ENCODE measurements at places on chromosomes 7 and 10.

- DNase-seq: no peak
These were observed 1.3 kb downstream of the NRCAM start for GRCh38 chr7:108454674-108455550.

- DNase-seq: no peak
These were observed 188.4 kb downstream of the SEM1 start for GRCh38 chr7:96521068-96521894.

DNA sequence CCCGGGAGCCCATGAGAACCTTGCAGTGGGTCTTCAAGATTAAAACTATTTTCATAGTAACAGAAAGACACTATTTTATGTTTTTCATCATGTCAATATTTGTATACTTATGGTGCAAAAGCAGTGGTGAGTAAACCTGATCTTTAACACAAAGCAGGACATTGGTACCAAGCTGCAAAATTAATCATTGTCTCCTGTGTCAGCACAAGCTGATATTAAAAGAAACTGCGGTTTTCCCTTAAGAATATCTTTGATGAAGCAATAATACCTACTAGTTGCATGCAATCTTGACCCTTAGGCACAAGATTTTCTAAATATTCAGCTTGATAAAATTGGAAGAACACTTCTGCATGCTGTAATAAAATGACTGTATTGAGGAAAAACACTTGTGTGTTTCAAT lies 121.7 kb downstream of the MDFIC start:
- DNase-seq: no peak

DNA sequence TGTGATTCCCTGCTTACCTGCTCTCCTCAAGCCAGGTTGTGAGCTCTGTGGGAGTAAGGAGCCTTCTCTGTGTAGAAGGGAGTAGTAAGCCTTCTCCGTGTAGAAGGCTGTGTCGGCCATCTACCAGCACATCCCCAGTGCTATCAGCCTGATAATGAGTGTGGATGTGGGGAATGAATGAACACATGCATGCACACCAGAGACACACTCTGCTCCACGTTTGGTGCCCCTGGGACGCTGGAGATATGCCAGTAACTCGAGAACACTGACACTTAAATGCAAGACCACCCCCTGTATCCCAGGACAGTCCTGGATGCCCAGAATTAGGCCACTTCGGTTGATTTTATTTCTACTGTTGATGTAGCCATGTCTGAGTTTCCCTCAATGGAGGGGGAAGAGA lies 21.1 kb upstream of the GPR26 start:
- no peak for DNase-seq

- DNase-seq: no peak
These were observed at the start of gene GJC3 for GRCh38 chr7:99928994-99929729. Gene GJC3 (minus strand): TSS chr7:99929620. CDS start chr7:99929620, 0 bp downstream.

DNA sequence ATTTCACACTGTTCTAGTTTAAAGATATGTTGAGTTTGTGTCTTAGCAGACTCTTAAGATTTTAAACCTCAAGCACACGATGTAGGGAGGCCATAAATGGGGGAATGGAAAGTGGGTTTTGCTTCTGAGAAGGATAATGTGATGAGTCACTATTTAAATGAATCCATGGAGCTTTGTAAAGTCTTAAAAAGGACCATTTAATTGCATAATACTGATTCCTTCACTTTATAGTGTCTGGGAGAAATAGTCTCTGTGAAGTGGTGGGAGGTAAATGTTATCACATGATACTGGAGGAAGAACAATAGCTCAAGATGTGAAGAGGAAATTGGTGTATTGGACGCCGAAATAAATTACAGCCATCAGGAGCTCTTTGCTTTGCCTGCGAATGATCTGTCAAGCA lies 84.0 kb upstream of the MYO3A start:
- no peak for DNase-seq

- no peak for DNase-seq
These were observed 6.9 kb upstream of the MINDY4 start for GRCh38 chr7:30764030-30764975.

DNA sequence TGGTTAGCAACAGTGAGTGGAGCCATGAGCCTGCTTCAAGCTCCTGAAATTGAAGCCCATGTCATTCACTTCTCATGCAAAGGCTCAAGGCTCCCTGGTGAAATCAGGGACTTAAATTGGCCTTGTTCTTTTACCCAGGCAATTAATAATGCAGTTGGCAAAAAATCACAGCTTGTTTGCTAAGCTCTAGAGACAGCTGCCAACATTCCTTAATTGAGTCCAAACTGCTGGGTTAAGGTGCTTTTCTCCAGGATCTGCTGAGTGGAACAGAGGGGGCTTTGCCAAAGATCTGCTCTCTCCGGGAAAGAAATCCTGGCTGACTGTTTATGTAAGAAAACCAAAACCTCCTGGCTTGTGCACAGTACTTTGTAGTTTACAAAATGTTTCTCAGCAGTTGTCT lies 257.6 kb upstream of the GHITM start:
- DNase-seq: no peak

- no peak for DNase-seq
These were observed 29.4 kb upstream of the ANLN start for GRCh38 chr7:36360244-36360643.

- DNase-seq: no peak
These were observed 83.6 kb downstream of the NRCAM start for GRCh38 chr7:108372618-108373017.

- DNase-seq: no peak
These were observed 129.4 kb downstream of the RGS10 start for GRCh38 chr10:119413093-119413453.

All from activated CD8-positive, alpha-beta memory T cell treated with anti-CD3 and anti-CD28 coated beads for 1 hour (primary cell).